ENCODE measurements at places on chromosomes 11 and 22. TPM values are rescaled to one million over a fixed set of nuclear protein-coding genes. Genes with fewer than 3 reads are reported as not detected.
A peak's percentile ranks its signal among the peaks of the same experiment; 100 is the strongest.

ANGPTL5 gene
- not detected for total RNA-seq

LRP5 gene
- 11.7 TPM for total RNA-seq

CHST1 gene
- 0.11 TPM for total RNA-seq

MMP12 gene
- total RNA-seq, result not detected

FADS2 gene
- total RNA-seq, result 58.4 TPM

- H3K36me3 ChIP-seq, result no peaks in the 10 kb centered on the region
- peaks cover 47% of the 10 kb centered on the region for H3K4me1 ChIP-seq
- peak overlapping the region; percentile 31 for H3K27ac ChIP-seq
- H3K27me3 ChIP-seq, result no peaks in the 10 kb centered on the region
- DNase-seq, result peak; percentile 51
Observed at GRCh38 chr11:68840661-68841653, 759 bp downstream of the CPT1A start.

GRCh38 chr22:46078241-46079092 lies 71.9 kb upstream of the PPARA start:
- no peak overlapping the region for H3K4me3 ChIP-seq
- no peaks in the 10 kb centered on the region for H3K27me3 ChIP-seq
- no peak overlapping the region for H3K27ac ChIP-seq
- H3K4me1 ChIP-seq, result peaks cover 19% of the 10 kb centered on the region
- DNase-seq, result no peak

DNA sequence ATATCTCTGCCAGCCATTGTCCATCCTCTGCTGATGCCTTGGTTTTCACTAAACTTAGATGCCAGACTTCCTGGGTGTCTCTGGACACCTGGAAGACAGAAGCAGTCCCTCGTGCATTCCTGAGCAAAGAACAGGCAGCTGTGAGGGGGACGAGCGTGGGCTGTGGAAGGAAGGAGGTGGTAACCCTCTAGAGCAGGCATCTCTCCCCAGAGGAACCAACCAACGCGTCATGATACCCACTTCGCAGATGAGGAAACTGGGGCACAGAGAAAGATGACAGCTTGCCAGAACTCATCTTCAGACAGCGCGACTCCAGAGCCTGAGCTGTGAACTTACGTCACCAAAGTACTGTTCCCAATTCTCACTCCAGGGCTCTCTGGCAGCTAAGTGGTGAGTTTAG lies 123.4 kb downstream of the OPCML start:
- H3K4me1 ChIP-seq, result no peaks in the 10 kb centered on the region
- H3K27me3 ChIP-seq, result no peaks in the 10 kb centered on the region
- no peak overlapping the region for H3K27ac ChIP-seq
- DNase-seq, result no peak
- no peaks in the 10 kb centered on the region for H3K36me3 ChIP-seq
- no peak overlapping the region for H3K4me3 ChIP-seq

GRCh38 chr11:460331-461199 lies 10.5 kb downstream of the PTDSS2 start:
- H3K27me3 ChIP-seq, result no peaks in the 10 kb centered on the region
- no peak overlapping the region for H3K27ac ChIP-seq
- no peak overlapping the region for H3K4me3 ChIP-seq
- no peak for DNase-seq
- peaks cover 23% of the 10 kb centered on the region for H3K4me1 ChIP-seq

- no peaks in the 10 kb centered on the region for H3K36me3 ChIP-seq
- DNase-seq, result no peak
- H3K27ac ChIP-seq, result peak overlapping the region; percentile 14
- peak overlapping the region; percentile 48 for H3K4me3 ChIP-seq
- peaks cover 15% of the 10 kb centered on the region for H3K27me3 ChIP-seq
Observed at GRCh38 chr11:69443968-69444364, 37.5 kb upstream of the LINC01488 start.
